ENCODE measurements at places on chromosomes 1 and 21. TPM values are rescaled to one million over a fixed set of nuclear protein-coding genes. Genes with fewer than 3 reads are reported as not detected.

GRCh38 chr1:1591452-1591851 lies 8.5 kb downstream of the FNDC10 start:
- DNase-seq: no peak
- H3K27ac ChIP-seq: no peak overlapping the region
- no peaks in the 10 kb centered on the region for H3K36me3 ChIP-seq
- H3K4me1 ChIP-seq: no peaks in the 10 kb centered on the region
- peaks cover 3% of the 10 kb centered on the region for H3K27me3 ChIP-seq
- no peak overlapping the region for H3K4me3 ChIP-seq

DNA sequence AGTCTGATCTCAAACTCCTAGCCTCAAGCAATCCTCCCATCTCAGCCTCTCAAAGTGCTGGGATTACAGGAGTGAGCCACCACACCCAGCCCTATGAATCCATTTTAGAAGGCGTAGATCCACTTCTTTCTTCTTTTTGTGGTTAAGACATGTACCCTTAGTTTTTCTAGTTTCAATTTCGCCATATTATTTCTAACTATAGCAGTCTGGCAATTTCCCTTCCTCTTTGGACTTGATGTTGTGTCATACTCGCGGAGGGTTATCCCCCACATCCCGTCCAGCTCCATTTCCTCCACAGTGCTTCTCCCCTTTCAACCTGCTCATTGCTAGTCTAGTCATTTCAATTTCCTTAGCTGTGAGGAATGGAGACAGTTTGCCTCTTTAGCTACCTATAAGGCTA lies 5.2 kb upstream of the LRRC8D start:
- H3K36me3 ChIP-seq: no peaks in the 10 kb centered on the region
- peaks cover 29% of the 10 kb centered on the region for H3K4me1 ChIP-seq
- no peak for DNase-seq

DNA sequence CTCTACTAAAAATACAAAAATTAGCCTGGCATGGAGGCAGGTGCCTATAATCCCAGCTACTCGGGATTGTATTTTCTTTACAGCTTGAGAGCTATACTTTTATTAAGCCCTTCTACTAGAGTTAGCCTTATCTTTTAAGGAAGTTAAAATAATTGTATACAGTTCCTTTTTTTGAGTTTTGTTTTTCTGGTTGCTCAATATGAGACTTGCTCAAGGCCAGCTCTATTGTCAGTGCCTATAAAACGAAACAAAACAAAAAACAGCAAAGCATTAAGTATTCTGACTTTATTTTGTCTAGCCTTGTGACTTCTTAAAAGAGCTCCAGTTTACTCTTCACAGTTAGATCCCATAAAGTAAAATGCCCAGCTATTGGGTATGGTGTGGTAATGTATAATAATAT lies 17.2 kb downstream of the PKN2 start:
- peaks cover 9% of the 10 kb centered on the region for H3K36me3 ChIP-seq
- peaks cover 39% of the 10 kb centered on the region for H3K4me1 ChIP-seq
- DNase-seq: no peak
- H3K27ac ChIP-seq: no peak overlapping the region

ANGPTL3 gene
- total RNA-seq: not detected

All from HFFc6 (cell line).